ENCODE measurements at places on chromosomes 1 and 21.

DNA sequence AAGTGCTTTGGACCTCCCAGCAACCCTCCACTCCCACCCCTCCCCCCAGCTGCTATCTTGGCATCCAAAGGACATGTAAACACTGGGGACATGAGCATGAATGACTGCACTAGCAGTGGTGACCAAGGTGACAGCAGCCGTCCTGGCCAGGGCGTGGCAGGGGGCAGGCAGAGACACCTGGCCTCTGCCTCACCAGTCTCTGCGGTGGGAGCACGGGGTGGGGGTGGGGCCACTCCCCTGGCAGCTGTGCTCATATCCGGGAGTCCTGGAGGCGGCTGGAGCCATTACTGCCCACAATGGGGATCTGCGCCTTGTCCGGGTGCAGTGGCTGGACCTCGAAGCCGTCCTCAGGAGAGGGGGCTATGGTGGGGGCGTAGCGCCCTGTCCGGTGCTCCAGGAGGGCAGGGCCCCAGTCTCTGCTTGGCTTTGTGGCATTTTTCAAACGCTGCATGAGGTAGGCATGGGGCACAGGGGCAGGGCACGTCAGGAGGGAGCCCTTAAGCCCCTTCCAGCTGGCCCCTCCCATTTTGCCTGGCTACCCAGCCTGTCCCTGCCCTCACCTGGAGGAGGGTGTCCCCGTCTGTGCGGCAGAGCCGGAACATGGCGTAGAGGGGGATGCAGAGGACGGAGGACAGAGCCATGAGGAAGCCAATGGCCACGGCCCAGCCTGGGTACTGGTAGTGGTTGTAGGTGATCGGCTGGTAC, 6.0 kb downstream of the CCDC24 start:
- no peak for DNase-seq

DNA sequence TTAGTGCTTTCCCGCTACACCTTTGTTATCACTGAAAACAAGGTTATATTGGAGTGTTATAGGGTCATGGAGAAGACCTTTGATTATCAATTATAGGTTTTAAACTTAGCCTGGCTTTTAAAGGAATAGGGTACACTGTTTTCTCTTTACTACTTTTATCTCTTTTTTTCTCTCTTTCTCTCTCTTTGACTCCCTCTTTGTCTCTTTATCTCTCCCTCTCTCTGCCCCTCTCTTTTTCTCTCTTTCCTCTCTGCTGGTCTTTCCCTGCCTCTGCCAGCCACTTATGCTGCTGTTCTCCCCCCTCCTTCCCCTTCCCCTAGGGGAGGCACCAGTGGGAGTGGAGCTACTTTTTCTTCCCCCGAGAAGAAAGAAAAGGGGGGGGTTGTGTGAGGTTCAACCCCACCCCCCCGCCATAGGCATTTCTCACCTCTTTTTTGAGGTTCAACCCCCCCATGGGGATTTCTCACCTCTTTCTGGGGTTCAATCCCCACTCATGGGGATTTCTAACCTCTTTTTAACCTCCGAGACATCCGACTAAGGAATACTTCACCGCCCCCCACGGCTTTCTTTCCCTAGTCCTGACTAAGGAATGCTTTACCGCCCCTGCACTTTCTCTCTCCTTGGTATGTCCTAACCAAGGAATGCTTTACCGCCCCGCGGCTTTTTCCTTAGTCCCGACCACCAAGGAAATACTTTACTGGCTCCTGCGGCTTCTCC, 17.2 kb upstream of the ZBTB8B start:
- no peak for DNase-seq

DNA sequence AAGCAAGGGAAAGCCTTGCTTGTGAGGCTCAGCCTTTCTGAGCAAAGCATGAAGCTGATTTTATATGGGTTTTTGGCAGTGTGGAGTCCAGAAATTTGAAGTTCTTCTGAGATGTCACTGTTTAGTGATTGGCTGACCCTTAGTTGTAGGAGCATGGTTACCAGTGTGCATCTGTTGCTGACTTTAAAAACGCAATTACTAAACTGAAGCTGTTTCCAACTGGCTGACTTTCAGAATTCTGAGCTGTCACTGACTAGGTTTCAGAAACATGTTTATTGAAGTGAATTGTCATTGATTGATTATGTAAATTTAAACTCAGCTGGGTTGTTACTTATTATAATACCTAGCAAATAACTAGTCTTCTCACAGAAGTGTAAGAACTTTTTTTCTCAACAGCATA, 89.4 kb downstream of the PDE4B start:
- DNase-seq, result no peak

DNA sequence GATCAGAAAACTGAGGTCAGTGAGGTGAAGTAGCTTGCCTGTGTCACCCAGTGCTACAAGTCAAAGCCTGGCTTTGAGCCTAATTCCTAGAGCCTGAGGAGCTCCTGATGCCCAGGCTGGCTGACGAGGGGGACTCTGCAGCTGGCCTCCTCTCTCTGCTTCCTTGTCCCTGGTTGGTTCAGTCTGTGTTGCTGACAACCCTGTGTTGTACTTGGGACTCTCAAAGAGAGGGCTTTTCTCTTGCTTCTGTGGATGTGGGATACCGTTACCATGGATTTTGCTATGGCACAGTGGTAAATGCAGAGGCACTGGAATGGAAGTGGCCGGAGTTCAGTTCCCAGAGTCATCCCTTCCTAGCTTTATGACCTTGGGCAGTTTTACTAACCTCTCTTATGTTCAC, 8.0 kb downstream of the VWA5B1 start:
- DNase-seq, result no peak

DNA sequence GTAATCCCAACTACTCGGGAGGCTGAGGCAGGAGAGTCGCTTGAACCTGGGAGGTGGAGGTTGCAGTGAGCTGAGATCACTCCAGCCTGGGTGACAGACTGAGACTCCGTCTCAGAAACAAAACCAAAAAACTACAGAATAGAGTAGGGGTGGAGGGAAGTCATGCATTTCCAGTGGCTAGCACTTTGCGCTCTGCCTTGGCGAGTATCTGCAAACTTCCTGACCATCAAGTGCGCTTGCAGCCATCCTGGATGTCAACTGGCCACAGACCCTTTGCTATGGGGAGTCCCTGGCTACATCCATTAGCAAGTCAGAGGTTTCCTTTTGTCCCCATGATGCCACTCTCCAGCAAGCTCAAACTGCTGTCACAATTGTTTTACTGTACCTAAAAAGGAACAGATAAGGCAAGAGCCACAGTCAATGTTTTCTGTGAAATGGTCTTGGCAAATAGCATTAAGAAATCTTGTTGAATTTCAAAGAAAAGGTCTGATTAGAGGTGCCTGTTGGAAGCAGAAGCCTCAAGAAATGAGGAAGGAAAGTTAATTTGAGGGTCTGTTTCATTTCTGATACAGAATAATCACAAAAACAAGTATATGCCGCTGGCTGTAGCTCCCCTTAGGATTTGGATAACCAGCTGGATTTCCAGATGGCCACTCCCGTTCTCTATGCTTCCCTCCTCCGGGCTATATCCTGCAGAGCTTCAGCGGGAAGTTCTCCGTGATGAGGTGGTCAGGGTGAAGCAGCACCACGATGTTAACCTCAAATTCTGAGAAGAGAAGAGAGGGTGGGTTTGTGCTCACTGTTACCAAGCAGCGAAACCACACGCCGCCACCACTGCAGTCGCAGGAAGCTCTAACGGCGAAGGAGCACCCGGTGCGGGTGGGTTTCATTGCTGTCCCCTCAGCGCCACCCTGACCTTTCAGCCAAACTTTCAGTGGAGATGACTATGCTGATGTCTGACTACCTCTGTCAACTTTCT, 42.0 kb downstream of the VPS26C start:
- no peak for DNase-seq
